ENCODE measurements at places on chromosomes 5 and 9.

GRCh38 chr9:80690349-80690939 lies 998.9 kb downstream of the TLE1 start:
- DNase-seq: no peak

DNA sequence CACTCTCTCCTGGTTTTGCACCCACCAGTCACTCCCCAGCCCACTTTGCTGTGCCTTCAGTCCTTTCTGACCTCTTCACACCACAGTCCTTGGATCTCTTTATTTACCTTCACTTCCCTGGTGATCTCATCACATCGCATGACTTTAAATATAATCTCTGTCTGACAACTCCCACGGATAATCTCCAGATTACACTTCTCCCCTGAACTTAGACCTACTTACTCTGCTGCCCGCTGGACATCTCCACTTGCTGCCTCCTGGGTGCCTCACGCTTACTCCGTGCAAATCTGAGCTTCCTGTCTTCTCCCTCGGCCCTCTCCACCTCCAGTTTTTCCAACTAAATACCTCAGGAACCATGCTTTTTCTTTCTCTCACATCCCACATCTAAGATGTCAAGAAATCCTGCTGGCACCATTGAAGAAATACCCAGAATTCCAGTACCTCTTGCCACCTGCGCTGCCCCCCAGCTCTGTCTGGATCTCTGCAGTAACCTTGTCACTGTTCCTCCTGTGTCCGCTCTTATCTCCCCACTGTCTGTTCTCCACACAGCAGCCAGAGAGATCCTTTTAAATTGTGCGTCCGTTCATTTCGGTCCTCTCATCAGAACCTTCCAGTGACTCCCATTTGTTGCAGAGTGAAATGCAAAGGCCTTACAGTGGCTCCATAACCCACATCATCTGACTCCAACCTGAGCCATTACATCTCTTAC lies 9.3 kb downstream of the SFXN1 start:
- DNase-seq: no peak

GRCh38 chr5:37248421-37248969 lies 681 bp downstream of the CPLANE1 start:
- no peak for DNase-seq

DNA sequence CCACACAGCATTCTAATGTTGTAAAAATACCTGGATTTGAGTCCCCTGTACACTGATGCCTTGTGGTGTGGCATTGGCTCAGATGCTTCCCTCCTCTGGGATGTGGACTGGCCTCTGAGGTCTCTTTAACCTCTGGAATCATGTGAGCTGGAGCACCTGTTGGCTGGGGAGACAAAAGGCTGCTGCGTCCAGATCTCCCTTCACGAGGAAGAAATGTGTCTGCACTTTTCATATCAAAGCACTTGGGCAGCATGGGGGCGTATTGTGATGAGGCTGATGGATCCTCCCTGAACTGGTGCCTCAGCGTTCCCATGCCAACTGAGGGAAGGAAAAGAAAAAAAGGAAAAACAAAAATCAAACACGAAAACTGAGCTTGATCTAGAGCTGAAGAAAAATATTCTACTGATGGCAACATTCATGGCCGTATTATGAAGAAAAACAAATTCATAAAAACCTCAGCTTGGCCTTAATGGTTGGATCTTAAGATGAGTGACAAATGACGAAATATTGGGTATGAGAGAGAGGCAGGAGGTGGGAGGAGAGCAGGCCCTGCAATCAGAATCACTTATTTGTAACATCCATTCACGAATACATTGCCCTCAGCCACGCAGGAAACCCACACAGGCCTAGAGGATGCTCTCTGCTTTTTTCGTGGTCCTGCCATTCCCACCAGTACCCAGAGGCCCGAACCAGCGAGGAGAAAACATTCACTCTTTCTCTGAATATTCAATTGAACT lies 26.2 kb downstream of the GRIA1 start:
- no peak for DNase-seq

- DNase-seq: no peak
Measured at GRCh38 chr5:10564838-10565784, 1.2 kb downstream of the ANKRD33B start.

DNA sequence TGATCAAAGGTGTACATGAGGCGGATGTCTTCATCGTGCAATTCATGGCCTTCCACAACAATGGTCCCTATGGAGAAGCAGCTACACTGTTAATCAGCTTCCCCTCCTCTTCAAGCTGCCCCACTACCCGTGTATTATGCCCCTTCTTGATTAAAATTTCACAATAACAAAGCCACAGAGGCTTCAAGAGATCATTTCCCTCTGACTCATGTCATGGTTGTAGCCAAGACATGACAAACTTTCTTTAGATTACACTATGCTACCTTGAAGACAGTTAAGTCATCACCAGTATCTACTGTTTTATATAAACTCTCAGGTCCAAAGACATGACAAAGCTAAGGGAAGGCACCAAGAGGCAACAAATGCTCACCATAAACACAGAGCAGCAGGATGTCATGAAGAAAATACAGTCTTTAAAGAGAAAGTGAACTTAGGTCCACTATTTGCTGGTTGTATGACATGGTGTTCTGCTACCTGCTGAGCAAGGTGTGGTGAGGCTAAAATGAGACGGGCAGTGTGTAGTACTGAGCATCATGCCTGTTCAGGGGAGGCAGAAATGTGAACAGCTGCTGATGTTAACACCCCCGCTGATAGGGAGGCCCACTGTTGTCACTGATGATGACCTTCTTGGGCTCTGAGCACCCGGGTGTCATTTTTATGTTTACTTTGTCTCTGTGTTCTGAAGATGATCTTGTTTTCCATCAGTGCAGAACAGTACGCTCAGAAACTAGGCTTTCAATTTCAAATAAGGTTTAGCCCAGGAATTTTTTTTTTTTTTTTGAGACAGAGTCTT lies 48.3 kb downstream of the IARS1 start:
- no peak for DNase-seq

DNA sequence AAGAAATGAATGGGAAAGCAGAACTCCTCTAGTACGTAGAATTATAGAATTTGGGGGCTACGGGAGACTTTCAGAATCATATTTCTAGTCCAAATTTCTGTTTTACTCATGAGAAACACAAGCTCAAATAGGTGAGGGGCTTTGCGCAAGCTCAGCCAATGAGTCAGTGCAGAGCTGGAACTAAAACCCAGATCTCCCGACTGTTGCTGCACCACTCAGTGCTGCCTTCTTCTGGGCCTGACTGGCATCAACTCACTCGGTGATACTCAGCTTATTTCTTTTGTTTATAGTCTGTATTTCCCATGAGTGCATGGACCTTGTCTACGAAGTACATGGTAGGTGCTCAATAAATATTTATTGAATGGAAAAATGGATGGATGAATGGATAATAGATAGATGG lies 280.2 kb downstream of the CDK5RAP2 start:
- DNase-seq: no peak

Measured in central memory CD4-positive, alpha-beta T cell (primary cell).